ENCODE measurements at places on chromosomes 1 and 21.

GRCh38 chr1:204081791-204082513 lies 9.0 kb downstream of the SOX13 start:
- DNase-seq, result no peak

- no peak for DNase-seq
Observed at GRCh38 chr1:8856689-8857412, 21.6 kb downstream of the ENO1 start.

DNA sequence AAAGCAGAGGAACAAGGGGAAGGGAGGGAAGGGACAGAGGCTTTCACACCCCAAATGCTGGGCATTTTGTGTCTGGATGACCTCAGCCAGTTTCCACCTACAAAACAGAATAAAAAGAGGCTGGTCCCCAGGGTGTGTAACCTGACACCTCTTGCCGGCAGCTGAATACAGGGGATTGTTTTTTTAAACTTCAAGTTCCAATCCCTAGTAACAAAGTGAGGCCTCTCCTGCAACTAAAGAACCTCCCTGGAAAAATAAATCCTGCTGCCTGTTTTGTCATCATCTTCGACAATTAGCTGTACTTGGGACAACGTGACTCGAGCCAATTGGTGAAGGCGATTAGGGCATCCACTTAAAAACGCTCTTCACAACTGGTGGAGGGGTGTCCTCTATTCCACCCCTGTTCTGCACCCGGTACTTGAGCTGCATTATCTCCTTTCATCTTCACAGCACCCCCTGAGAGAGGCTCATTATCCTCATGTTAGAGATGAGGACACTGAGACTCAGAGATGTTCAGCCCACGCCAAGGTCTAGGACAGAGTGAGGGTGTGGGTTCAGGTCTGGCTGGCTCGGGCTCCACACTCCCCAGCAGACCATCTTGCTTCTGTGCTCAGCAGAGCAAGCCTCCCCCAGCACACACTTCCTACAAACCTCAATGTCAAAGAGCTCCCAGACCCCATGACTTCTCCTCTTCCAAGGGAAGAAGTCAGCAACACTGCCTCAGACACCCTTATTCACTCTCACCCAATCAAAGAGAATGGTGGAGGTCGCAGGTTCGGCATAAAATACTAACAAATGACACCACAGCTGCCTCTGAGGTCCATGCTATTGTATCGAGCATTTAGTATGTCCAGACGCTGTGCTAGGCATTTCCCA lies 15.2 kb downstream of the ITPKB start:
- no peak for DNase-seq

DNA sequence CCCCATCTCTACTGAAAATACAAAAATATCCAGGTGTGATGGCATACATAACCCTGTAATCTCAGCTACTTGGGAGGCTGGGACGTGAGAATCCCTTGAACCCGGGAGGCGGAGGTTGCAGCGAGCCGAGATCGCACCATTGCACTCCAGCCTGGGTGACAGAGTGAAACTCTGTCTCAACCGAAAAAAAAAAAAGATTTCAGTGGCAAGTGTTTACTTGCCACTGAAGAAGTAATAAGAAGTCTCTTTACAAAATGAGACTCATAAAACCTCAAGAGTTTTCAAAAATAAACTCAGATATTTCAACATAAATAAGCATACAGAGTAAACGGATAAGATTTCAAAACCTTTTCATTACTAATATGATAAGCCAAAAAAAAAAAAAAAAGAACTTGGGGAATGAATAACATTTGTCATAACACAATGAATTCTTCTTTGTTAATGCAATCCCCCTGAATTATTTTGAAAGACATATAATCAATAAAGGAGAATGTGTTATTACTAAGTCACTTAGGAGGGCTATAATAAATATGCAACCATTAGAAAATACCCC lies 34.2 kb upstream of the EXO1 start:
- no peak for DNase-seq

DNA sequence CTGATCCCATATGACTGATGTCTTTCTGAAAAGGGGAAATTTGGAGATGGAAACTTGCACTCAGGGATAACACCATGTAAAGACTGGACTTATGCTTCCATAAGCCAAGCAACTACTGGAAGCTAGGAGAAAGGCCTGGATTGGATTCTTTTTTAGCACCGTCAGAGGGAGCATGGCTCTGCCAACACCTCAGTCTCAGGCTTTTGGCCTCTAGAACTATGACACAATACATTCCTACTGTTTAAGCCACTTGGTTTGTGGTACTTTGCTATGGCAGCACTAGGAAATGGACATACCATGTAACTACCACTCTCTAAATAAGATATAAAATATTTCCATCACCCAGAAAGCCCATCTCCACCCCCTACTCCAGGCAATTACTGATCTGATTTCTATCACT lies 139.7 kb downstream of the CYYR1 start:
- no peak for DNase-seq

DNA sequence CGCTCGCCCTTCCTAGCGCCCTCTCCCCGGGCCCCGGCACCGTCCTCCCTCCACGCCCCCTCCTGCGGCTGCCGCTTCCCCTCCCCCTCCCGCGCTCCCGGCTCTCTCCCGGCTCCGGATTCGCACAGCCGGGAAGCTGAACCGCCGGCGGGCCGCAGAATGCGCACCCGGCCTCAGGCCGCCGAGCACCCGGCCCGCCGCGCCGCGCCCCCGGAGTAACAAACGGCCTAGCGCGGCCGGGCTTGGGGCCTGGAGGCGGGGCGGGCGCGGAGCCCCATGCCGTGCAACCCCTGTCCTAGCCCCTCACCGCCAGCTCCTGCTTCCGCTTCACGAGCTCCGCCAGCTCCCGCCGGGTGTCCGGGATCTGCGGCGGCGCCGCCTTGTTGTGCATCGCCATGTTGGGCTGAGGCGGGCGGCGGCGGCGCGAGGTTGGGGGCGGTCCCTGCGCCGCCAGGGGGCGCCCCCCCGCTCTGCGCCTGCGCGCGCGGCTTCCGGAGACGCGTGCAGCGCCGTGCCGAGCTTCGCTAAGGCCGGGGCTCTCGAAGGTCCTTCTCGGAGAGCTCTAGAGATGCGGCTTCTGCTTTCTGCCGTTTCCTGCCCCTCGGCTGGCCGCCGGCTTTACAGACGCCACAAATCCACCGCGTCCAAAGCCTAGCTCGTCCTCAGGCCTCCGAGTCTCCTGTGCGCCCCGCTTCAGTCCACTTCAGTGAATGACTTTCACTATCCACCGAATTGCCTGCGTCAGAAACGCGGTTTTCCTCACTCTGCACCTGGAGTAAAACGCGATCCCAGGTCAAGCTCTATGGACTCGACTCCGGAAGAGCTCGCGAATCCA lies at the start of gene MEAF6:
Gene MEAF6, minus strand, starts transcription at position 417 of the 835 bp plus-strand sequence. Its CDS starts 20 bp downstream, at position 397.
- peak; percentile 80 for DNase-seq

GRCh38 chr1:227270554-227270953 lies 47.7 kb downstream of the CDC42BPA start:
- no peak for DNase-seq

GRCh38 chr21:15772654-15773053 lies 42.9 kb downstream of the USP25 start:
- DNase-seq, result no peak

- no peak for DNase-seq
Observed at GRCh38 chr1:52234708-52235107, 92.8 kb downstream of the ZFYVE9 start.

- no peak for DNase-seq
Observed at GRCh38 chr1:30885570-30886522, 22.7 kb downstream of the SDC3 start.

GRCh38 chr1:40645118-40645680 lies 20.3 kb downstream of the RIMS3 start:
- no peak for DNase-seq

GRCh38 chr1:197284966-197285365 lies 16.9 kb downstream of the CRB1 start:
- no peak for DNase-seq

GRCh38 chr1:46490656-46491442 lies 1.2 kb downstream of the DMBX1 start:
- DNase-seq, result no peak

DNA sequence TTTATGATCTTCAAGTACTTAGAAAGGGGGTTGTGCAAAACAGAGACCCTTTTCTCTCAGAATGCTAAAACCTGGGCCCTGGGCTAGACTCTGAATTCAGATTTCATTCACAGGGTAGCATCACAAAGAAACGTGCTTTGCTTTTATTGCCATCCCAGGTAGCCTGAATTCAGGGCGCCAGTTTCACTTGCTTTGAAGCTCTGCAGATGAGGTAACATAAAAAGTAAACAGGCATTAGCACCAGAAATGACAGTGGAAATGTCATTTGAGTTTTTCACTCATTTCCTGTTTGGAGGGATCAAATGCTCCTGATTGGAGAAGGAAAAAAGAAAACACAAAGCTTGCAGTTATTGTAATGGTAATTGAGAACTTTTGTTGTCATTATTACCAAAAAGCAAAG lies 2.6 kb downstream of the SYPL2 start:
- no peak for DNase-seq

DNA sequence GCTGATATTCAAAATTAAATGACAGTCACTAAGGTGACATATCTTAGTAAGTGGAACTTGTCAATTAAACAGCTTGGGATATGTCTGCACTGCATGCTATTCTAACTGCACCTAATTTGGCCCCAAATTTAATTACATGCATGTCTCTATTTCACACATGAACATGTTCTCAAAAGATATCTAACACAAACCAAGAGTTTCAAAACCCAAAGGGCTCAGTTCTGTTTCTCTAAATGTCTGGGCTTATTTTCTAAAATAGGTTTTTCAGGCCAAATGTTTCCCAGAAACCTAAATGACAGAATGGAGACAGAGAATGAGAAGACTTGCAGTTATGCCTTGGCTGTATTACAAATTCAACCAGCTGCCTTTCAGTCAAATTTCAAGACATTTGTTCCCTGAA lies 11.3 kb downstream of the RAB29 start:
- DNase-seq, result no peak

DNA sequence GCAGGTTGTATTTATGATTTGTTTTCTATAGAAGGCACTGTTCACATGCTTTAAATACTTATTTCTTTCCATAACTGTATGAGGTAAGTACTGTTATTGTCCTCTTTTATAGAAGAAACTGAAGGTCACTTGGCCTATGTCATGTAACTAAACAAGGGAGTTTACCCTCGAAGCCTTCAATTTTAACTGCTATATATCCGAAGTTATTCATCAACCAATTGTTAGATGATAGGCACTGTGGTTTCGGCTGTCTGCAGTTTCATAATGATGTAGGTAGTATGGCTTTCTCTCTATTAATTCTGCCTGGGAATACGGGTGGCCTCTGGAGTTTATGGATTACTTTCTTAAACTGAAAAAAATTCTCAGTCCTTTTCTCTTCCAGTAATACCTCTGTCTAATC lies 413.3 kb upstream of the ADGRL2 start:
- no peak for DNase-seq

- no peak for DNase-seq
Observed at GRCh38 chr1:202047977-202048376, 37.6 kb downstream of the ELF3 start.

DNA sequence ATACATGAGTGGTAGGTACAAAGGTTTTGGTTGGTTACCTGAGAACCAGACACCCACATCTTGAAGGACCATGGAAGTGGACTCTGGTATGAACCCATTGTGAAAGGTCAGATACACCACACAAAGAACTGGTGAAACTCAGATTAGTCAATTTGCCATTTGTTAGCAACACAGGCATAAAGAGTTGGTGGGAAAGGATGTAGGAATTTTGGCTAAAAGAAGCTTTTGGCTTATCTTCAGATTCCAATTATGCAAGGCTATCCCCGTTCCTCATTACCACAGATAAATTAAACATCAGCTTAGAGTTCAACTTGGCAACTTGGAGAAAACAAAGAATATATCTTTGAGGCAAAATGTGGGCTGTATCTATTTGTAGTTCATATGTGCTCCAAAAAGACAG lies 87.0 kb upstream of the IRF2BP2 start:
- no peak for DNase-seq

- no peak for DNase-seq
Observed at GRCh38 chr1:33031506-33031905, 5.2 kb downstream of the AK2 start.

GRCh38 chr1:54462597-54463258 lies 56.5 kb upstream of the SSBP3 start:
- DNase-seq, result no peak

GRCh38 chr21:45404730-45405270 lies at the start of gene COL18A1:
Gene COL18A1, plus strand, starts transcription at chr21:45405165. Its CDS starts 66 bp downstream, at chr21:45405231.
- no peak for DNase-seq

GRCh38 chr1:160567858-160568682 lies 11.2 kb downstream of the CD84 start:
- DNase-seq, result no peak

- DNase-seq, result no peak
Observed at GRCh38 chr1:89839516-89839915, 18.7 kb downstream of the LRRC8D start.

- no peak for DNase-seq
Observed at GRCh38 chr1:183881387-183882131, 76.6 kb downstream of the RGL1 start.

DNA sequence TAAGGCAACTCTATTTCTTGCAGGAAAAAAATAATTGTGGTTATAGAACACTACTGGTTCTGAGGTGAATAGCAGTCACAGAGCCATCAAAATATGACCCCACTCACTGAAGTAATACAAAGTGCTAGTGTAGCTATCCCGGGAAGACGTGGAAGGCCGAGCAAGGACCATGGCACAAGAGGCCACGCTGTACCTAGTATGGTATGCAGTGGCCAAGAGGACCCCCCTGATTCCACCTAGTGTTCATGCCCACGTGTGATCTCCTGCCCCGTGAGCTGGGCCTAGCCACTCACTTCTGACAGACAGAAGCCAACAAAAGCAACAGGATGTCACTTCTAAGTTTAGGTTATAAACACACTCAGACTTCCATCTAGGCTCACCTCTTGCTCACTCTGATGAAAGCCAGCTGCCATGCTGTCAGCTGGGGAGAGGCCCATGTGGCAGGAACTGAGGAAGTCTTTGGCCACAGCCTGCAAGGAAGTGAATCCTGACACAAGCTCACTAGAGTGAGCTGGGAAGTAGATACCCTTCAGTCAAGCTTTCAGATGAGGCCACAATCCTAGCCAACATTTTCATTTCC lies 21.7 kb upstream of the LSS start:
- no peak for DNase-seq

DNA sequence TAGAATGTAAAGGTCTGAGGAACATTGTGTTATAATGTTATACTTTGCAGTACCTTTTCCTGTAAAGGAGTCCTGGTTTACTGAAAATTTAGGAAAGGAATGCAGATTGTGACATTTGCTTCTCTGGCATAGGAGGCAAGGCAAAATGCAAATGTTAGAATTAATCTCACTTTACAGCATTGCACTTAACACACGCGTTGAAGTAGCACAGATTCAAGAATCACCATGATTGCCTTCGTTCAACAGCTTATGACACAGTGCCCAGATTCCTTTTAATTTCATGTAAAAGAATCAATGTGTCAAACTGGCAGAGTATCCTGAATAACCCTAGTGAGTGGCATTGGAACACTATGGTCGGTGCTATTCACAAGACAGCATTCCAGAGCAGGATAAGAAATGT lies 47.4 kb downstream of the RGS7 start:
- no peak for DNase-seq

DNA sequence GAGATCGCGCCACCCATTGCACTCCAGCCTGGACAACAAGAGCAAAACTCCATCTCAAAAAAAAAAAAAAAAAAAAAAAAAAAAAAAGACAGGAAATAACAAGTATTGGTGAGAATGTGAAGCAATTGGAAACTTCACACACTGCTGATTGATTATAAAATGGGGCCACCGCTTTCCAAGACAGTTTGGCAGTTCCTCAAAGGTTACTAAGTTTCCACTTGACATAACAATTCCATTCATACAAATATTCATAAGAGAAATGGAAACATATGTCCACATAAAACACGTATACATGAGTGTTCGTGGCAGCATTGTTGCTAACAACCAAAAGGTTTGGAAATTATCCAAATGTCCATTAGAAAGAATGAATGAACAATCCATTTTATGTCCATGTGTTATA lies 26.3 kb downstream of the USP24 start:
- no peak for DNase-seq

GRCh38 chr1:67682659-67683197 lies 2.3 kb upstream of the GADD45A start:
- DNase-seq, result no peak

Measured in activated gamma-delta T cell (primary cell).